ENCODE measurements at places on chromosomes 2 and 18. TPM values are rescaled to one million over a fixed set of nuclear protein-coding genes. Genes with fewer than 3 reads are reported as not detected.

The ABCG8 gene
- not detected for total RNA-seq

- no peak for DNase-seq
Measured at GRCh38 chr2:224094413-224094812, 55.3 kb upstream of the SERPINE2 start.

DNA sequence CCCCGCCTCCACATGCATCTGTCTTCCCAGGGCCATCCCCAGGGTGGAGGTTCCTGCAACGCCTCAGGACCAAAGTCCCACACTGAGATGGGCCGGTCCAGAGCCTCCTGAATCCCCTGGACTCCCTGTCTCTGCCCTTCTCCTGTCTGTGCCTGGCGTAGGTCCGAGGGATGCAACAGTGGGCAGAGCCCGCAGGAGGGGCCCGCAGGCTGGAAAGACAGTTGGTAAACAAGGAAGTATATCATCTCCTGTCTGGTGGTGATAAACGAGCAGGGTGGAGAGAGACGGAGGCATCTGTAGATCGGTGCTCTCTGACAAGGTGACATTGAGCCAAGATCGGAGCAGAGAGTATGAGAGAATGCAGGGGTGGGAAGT lies 72.6 kb upstream of the RAB6C start:
- no peak for DNase-seq

GRCh38 chr2:29485117-29485516 lies 369.9 kb downstream of the CLIP4 start:
- no peak for DNase-seq

- no peak for DNase-seq
Measured at GRCh38 chr2:11017921-11018320, 106.2 kb downstream of the KCNF1 start.

The UBE2F gene
- total RNA-seq = 81.7 TPM

GRCh38 chr2:3195641-3196476 lies 181.8 kb downstream of the EIPR1 start:
- no peak for DNase-seq

DNA sequence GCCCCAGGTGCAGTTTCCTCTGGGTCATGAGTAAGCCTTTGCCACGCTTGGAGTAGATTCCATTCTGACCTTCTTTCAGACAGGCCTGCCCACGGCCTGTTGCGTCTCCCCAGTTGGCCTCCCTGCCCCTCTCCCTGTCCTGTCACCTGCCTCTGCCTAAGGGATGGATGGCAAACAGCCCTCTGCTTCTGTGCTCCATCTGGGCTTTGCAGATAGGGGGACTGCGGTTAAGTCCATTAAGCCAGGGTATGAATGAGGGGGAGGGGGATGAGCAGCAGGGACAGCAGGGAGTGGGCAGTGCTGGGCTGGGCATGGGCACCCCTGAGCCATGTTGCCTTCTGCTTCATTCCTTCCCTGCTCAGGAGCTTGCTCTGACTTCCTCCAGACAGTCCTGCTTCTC lies 37.6 kb upstream of the B3GNT7 start:
- no peak for DNase-seq

DNA sequence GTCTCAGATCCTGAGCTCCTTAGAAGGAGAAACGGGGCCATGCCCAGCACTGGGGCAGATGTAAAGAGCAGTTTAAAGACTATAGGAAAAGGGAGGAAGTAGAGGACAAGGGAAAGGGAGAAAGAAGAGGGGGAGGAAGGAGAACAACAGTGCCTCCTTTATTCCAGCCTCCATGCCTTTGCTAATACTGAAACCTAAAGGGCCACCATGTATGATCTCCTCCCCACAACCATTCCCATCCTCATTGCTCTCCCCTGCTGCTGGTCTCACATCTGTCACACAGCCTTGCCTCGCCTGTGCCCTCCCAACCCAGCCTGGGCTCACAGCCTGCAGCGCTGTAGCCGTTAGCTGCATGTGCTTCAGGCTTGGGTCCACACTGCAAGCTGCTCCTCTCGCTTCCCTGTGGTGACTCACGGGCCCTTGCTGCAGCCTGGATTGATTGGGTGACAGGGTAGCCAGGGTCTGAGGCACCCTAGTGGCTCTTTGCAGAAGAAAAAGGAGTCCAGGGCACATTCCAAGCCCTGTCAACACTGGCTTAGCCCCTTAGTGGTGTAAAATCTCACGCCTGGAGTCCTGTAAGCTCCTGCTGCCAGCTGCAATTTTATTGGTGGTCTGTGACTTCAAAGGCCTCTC lies 281.9 kb downstream of the SRBD1 start:
- no peak for DNase-seq

DNA sequence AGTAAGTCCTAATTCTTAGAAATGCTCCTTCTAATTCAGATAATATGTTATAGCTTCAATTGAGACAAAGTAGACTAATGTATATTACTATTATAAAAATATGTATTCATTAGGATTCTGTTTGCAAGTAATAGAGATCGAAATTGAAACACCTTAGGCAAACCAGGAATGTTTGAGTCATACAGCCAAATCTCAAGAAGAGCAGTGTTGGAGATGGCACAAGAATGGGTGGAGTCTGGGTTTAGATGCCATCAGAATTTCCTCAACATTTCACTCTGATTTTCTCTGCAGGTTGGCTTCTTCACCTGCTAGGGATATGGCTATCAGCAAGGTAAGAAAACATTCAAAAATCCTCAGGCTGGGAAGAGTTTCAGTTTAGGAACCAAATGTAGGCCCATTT lies 405.4 kb downstream of the CCDC85A start:
- DNase-seq = no peak

The DUSP2 gene
- 388 TPM for total RNA-seq
